Caudate nucleus (tissue), 63 donors: ENCODE measurements at places on chromosomes 6 and 20.

DNA sequence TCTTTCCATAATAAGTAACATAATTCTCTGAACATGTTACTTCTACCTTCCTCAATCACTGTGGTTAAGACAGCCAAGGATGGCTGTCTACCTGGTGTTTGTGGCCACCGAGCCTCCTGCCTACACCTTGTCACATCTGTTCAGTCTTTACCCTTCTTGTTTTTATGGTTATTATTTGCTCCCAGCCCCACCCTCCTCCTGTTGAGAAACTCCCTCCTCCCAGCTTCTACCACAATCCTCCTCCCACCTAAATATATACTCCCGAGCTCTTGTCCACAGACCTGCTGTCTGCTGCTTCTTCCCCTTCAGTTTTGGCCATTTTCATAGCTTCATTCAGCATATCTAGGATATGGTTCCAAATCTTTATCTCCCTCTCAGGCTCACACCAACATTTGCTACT is 35.7 kb upstream of the GABRR1 start:
- DNase-seq = no peak

- DNase-seq = peak; percentile 45
Measured at GRCh38 chr20:49909499-49910339, 5.6 kb downstream of the SPATA2 start.

DNA sequence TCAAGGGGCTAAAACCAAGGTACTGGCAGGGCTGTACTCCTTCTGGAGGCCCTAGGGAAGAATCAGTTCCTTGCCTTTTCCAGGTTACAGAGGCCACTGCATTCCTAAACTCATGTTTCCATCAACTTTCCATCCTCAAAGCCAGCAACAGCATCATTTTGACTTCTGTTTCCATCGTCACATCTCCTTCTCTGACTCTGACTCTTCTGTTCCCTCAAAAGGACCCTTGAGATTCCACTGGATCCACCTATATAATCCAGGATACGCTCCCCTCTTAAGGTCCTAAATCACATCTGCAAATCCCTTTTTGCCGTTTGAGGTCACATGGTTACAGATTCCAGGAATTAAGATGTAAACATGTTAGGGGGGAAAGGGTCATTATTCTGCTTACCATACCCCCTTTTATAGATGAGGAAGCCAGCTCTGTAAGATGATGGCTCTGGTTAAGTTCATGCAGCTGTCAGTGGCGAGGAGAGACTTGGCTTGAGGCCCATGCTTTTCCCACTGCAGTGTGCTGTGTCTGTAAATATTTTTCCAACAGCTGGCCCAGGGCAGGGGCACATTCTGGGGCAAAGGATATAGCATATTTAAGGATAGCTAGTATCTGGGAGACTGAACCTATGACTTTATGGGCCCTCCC is 114.6 kb downstream of the TNFRSF21 start:
- DNase-seq = no peak

DNA sequence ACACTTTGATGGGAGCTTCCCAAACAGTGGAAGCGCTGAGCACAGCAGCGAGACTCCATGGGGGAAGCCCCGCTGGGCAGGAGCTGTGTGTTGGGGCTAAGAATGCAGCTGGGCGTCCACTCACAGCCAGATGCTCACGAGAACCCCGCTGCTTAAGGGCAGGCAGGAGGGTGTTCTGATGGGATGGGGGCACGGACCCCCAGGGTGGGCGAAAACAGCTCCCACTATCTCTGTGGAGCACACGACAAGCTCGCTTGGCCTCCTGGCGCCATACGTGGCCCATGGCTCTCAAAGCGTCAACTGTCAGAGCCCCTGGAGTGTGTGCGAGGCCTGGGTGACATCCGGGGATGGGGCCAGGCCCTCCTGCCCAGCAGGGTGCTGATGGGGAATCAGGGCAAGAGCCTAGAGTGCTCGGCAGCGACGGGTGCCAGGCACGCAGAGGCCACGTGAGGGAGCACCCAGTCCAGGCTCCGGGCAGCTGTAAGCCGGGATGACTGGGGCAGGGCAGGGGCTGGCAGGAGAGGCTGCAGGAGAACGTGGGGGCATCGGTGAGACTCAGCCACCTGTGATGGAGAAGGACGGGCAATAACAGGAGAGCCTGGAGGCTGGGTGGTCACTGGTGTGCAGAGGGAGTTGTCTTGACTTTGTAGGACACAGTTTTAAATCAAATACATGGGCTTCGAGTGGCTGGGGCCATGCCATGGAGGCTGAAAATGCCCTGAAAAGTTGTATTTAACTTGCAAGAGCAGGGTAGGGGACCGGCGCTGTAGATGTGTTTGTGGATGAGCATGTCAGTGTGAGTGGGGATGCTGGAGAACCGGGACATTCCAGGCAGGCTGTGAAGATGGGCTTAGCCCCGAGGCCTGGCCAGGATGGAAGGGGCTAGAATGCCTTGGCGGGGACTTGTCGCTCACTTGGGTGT is 27.3 kb downstream of the PYGB start:
- DNase-seq = no peak

- no peak for DNase-seq
Measured at GRCh38 chr6:33075568-33076405, at the start of gene HLA-DPB1. HLA-DPB1 (plus strand) TSS chr6:33075990; CDS start chr6:33076042, 52 bp downstream.

GRCh38 chr6:131924881-131925474 is 26.2 kb downstream of the CCN2 start:
- no peak for DNase-seq

DNA sequence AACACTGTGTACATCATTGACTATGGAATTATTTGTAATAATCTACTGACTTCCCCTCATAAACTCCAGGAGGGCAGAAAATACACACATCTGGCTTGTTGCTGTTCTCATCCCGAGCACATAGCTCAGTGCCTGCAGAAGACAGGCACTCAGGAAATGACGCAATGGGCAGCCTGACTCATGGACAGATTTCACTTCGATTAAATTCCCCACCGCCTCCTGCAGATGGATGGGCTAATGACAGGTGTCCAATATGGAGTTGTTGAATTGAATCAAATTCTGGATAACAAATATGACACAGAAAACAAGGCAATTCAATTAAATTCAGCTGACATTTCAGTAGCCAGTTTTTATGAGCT is 9.1 kb downstream of the ANKRD60 start:
- no peak for DNase-seq

DNA sequence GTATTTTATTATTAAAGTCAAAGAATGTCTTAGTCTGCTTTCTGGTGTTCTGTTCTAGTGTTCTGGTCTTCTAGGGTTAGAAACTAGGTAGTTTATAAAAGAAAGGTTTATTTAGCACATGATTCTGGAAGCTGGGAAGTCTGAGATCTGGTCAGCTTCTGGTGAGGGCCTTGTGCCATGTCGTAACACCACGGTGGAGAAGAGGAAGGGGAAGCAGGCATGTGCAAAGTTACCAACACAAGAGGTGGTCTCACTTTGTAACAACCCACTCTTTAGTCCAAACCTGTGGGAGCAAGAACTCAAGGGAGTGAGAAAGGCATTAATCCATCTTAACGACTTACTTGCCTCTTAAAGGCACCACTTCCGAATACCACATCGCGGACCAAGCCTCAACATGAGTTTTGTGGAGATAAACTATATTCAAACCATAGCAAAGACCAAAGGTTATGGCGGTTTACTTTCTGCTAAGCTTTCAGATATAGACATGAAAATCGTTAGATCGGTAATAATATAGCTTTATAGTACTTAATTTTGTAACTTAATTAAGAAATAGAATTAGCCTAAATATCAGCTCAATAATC is 99.4 kb downstream of the NCOA3 start:
- DNase-seq = no peak

DNA sequence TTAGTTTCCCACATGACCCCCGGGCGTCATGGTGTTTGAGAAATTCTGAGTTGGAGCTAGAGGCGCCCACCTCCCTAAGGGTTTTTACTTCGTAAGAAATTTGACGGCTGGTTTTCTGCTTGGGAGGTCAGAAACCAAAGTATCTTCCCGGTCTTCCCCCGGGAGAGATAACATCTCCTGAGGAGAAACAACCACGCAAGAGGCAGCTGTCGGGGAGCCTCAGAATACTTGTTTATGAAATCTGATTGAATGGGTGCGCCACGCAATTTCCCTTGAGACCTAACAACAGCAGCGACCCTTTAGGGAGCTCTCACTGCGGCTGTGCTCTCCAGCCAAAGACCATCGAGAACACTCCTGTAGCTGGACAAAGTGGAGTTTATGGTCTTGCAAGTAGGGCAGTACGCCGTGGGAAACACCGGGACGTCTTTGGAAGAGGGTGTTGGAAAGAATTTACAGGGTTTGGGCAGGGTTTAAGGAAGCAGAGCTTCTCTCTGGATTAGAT is 608 bp upstream of the EIF2S2 start:
- peak; percentile 74 for DNase-seq

DNA sequence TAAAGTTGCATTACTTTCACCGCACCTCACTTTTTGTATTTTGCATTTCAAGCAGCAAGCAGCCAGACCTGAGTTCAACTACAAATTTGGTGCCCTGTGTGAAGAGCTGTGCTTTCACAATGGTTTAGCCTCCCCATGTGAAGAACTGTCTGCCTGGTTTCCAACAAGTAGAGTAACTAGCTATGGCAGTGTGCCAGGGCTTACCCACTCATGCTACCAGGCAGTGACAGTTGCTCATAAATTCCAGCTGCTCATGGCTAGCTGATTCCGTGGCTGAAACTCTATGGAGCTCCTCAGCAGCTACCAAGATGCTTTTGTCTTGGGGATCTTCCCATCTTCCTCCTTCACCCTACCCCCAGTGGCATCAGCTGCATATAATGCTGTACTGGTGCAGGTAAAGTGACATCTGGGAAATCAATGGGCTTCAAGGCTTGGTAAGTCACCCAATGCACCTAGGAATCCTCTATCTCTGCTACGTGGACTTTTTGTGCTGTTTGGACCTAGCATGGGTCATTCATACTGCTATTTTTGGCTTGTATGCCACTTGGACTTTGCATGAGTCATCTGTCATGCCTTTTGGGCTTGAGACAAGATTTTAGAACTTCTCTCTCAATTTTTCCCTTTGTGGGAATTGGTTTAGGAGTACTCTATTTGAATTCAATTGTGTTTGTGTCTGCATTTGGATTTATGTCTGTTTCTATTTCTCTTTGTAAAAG is 176.5 kb upstream of the GJE1 start:
- DNase-seq = no peak

GRCh38 chr6:170080828-170081371 is 210.0 kb downstream of the DLL1 start:
- DNase-seq = no peak

GRCh38 chr20:57260934-57261333 is 5.5 kb downstream of the BMP7 start:
- DNase-seq = no peak

- DNase-seq = no peak
Measured at GRCh38 chr6:106692112-106692818, 62.9 kb downstream of the QRSL1 start.

GRCh38 chr6:29142309-29142708 is 28.4 kb upstream of the OR2J2 start:
- no peak for DNase-seq

DNA sequence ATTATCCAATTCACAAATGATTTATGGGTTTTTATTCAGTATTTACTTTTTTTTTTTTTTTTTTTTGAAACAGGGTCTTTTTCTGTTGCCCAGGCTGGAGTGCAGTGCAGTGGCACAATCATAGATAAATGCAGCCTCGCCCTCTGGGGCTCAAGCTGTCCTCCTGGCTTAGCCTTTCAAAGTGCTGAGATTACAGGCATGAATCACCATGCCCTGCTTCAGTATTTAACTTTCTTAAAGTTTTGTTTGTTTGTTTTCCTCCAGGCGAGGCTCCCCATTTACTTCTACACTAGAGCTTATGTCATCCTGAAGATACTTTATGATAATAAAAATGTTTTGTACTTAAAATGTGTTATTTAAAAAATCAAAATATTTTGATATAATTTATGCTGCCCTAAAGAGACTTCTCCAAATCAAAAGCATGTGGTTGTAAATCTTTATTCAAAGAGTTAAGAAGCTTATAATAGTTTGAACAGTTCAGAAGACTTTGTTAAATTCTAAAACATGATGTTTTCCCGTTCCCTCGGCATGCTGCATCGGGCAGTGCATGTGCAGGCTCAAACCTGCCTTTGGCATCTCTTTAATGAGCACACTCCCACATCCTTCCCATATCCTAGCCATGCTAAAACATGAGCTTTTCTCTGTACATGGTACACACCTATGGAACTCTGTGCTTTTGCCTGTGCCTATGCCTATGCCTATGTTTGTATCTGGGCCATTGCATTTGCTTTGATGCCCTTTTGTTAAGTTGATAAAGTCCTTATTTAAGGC is 11.0 kb downstream of the SMPDL3A start:
- no peak for DNase-seq

GRCh38 chr20:916825-917224 is 691 bp upstream of the ANGPT4 start:
- no peak for DNase-seq

GRCh38 chr20:56964901-56965300 is 301.5 kb downstream of the BMP7 start:
- DNase-seq = no peak

DNA sequence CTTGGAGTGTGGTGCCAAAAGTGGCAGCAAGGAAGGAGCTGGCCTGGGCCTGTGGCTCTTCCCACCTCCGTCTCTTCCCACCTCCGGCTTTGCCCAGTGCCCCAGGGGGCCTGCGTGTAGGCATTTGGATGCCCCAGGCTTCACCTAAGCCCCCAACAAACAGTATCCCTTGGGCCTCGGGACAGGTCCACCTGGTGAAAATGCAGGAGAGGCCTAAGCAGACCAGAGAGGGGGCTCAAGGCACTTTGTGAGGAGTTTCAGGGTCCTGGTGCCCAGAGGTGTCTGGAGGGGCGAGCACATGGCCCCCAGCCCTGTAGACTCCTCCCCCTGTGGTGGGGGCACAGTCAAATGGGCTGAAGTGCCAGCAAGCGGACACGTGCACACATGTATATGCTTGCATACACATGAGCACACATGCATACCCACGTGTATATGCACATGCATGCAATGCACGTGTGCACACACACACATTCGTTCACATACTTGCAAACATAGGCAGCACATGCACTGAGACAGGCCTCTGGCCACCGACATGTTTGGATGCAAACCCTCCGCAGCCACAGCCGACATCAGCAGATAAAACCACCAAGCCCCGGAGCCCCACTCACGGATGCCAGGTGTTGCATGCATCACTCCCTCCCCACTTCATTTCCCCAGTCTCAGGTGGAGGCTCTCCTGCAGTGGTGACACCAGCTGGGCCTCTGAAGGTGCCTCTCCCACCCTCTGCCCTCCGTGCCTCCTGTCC is 124.5 kb downstream of the TAF4 start:
- DNase-seq = no peak

- no peak for DNase-seq
Measured at GRCh38 chr6:30836957-30837356, 47.4 kb upstream of the DDR1 start.

- no peak for DNase-seq
Measured at GRCh38 chr20:21936261-21936660, 230.8 kb downstream of the PAX1 start.
